ENCODE measurements at places on chromosomes 2 and 18.

- DNase-seq = no peak
These were observed 662.2 kb upstream of the CNTNAP5 start for GRCh38 chr2:123362671-123363440.

DNA sequence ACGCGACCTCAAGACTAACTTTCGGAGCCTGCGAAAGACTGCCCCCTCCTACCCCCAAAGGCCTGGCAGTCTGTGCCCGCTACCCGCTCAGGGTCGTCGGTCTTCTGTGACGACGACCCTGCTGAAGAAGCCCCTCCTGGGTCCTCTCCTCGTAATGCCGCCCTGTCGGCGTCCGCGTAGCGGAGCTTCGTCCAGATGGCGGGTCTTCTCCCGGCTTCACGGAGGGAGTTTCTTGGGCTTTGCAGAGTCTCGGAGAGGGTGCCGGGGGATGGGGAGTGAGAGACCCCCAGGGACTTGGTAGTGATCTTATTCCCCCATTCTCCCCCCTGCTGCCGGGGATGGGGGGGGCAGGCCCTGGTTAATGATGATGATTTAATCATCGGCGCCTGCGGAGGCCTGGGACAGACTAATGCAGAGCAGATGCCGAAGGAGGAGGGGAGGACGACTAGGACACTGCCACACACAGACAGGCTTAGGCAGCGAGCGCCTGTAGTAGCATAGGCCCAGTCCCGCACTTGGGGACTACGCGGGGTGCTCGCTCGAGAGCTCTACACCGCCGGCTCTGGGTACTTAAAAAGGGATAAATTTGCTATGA, 528 bp upstream of the PCGF1 start:
- no peak for DNase-seq

- DNase-seq = no peak
These were observed 129.3 kb downstream of the METTL4 start for GRCh38 chr18:2442006-2442405.

GRCh38 chr2:16395601-16396000, 270.0 kb downstream of the CYRIA start:
- no peak for DNase-seq

GRCh38 chr2:213068676-213069359, 82.6 kb downstream of the IKZF2 start:
- DNase-seq = no peak

- DNase-seq = no peak
These were observed 13.3 kb downstream of the MPP4 start for GRCh38 chr2:201685156-201685555.

GRCh38 chr2:54083445-54083844, 32.0 kb upstream of the ACYP2 start:
- no peak for DNase-seq

DNA sequence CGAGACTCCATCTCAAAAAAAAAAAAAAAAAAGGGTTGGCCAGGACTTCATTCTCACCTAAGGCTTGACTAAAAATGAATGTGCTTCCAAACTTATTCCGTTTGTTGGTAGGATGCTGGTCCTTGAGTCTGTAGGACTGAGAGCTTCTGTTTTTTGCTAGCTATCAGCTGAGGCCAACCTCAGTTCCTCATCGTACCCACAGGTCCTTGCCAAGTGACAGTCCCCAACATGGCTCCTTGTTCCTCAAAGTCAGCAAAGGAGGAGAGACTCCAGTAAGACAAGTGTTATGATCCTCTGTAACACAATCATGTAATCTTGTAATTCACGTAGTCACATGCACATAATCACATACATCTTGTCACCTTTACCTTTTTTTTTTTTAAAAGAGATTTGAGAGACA, 37.0 kb downstream of the HAUS1 start:
- no peak for DNase-seq

DNA sequence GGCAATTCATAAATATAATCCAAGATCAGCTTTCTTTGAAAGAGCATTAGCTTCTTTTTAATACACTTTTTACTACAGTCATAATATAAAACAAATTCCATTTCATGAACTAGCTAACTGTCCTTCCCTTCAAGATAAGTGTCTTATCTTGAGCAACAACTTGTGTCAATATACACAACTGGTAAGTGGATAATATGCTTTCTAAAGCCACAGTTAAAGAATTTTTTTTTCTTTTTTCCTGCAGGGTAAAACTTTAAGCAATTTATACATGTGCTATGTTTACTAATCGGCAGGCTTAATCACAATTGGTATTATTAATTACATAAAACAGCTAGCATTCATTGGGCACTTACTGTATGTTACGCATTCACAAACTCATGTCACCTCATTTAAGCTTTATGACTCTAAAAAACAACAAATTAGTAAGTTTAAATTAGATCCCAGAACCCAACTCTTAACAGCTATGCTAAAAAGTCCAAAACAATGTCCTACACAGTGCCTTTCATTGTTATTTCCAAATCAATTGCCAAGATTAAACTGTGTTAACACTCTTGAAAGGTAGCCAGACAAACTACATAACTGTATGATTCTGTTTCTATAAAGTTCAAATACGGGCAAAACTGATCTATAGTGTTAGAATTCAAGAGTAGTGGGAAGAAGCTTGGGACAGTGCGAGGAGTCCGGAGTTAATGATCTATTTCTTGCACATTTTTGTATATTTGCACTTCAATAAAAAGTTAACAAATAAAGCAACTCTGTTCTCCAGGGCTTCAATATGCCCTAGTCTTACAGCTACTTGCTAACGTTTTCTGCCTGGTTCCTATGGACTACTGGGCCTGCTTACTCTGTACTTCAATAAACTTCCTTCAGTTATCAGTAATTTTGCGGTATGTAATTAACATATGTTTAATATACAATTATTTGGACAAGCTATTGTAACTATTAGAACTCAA, 6.0 kb downstream of the TXNL1 start:
- no peak for DNase-seq

- no peak for DNase-seq
These were observed 30.1 kb upstream of the THOC1 start for GRCh38 chr18:297936-298335.

DNA sequence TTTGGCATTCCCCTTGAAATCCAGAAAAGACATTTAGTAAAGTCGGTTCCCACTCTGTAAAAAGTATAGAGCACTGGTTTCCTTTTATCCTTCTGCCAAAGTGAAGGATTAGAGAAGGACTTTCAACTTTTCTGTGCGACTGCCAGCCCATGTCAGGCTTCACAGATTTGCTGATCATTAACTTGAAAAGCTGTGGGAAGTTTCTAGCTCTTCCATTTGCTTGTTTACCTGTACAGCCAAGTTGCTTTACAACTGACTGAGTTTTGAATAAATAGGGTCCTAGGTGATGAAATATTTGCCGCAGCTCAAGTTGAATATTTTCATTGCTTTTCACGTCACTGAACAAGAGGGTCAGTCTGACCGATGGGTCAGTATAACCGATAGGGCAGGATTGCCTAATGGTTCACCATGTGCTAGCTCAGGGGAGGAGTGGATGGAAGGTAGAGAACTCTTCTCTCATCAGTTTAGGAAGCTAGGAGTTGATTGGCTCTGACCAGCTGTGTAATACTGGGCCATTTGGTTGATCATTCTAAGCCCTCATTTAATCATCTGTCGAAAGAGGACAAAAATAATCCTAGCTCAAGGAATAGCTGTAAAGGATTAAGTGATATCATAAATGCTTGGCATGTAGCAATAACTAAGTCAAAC, 30.4 kb downstream of the UPP2 start:
- DNase-seq = no peak

DNA sequence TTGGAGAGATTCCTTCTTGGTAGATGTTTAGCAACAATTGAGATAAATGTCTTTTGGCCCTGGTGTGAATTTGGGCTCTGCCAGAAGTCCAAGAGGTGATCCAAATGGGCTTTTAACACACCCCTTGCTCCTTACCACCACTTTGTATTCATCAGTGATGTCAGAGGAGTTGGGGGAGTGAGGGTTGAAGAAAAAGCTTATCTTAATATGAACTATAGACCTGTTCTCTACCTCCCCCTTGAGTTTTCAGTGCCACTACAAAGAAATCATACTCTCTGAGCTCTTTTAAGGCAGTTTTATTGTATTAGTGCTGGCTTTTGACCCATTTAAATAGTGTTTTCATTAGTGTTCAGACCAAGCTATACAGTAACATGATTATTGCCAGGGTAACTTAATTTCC, 229.1 kb downstream of the PHLPP1 start:
- no peak for DNase-seq

GRCh38 chr2:80548469-80548868, 243.9 kb upstream of the LRRTM1 start:
- no peak for DNase-seq

GRCh38 chr18:67001052-67001451, 397.2 kb upstream of the CDH19 start:
- no peak for DNase-seq

- no peak for DNase-seq
These were observed 22.0 kb upstream of the FZD5 start for GRCh38 chr2:207791579-207792243.

DNA sequence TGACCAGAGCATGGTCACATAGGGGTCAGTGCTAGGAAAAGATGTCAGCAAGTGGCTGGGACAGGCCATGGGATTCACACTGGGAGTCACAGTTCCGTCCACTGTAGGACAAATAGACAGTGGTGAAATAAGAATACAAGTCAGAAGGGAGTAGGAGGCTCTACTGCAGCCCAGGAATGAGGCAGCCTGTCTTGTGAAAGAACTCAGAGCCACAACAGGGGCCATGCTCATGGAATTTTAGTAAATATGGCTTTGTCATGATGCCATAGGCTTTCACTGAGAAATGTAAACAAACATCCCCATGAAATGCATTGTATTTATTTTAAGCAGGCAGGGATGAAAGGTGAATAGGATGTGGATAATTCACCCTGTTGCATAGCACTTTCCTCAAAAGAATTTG, 504.3 kb downstream of the SOX11 start:
- no peak for DNase-seq

DNA sequence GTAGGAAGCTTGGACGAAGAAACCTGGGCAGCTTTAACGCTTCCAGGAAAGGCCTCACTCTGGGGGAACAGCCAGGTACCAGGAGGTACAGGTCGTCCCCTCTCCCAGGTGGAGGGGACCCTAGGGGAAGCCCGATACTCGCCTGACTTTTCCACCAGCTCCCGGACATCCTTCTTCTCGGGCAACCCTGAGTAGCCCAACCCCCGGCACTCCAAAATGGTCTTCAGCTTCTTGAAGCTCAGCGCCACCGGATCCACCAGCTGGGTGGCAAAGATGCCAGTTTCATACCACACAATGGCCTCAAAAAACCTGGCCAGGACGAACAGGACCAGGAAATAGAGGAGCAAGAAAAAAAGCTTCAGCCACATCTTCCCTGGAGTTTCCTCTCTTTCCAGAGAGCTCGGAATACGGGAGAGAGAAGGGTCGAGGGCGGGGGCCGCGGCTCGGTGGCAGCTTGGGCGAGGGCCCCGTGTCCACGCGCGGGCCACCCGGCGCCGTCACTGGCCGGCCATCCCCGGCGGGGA, 1.1 kb downstream of the RNF103 start:
- no peak for DNase-seq

GRCh38 chr2:230823264-230823964, 41.3 kb upstream of the ITM2C start:
- no peak for DNase-seq

- DNase-seq = no peak
These were observed 262.0 kb downstream of the AFF3 start for GRCh38 chr2:99880148-99880963.

DNA sequence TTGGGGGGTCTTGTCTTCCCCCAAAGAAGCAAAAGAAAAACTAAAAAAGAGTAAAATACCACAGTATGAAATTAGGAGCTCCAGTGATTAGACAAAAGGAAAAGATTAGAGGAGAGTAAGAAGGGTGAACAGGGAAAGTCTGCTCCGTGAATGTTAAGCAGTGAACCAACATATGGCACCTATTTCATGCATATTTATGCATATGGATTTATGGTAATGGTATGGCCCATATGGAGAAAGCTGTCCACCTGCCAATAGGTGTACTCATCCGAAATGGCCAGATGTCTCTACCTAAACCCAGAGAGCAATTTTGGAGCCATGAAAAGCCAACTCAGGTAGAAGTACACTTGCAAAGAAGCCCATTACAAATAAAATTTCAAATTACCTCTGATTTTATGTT, 404.0 kb upstream of the RAB6C start:
- DNase-seq = no peak

DNA sequence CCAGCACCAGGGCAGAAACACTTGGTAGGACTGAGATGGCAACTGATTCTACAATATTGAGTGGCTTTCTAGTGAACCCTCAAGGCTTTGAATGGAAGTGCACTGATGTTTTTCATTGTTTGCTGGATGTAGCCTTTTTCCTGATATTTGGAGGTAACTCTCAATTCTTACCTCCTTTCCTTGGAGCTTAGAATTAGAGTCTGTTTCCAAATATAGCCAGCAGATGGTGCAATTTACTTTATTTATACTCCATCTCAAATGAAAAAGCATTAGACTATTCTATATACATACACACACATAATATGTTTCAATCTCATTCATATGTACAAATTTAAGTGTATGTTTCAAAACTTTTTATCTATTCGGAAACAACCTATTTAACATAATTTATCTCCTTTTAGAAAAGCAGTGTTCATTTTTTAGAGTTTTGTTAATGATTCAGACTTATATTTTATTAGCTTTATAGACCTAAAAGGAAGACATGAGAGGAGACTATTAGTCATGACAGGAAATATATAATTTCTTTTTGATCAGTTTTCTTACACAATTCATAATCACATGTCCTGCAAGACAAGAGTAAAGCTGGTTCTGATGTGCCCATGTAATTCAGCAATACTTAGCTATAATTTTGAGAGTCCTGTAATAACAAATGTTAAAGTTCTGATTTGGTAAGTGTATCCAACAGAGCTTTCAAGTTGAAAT, 124.8 kb downstream of the NUP35 start:
- DNase-seq = no peak

- peak; percentile 46 for DNase-seq
These were observed 67.2 kb downstream of the POLR1A start for GRCh38 chr2:86038291-86039081.

GRCh38 chr2:128726911-128727310, 408.2 kb upstream of the HS6ST1 start:
- DNase-seq = no peak

GRCh38 chr2:233221378-233222063, 30.0 kb upstream of the ATG16L1 start:
- DNase-seq = no peak

GRCh38 chr18:23177433-23178072, 42.3 kb downstream of the CABLES1 start:
- DNase-seq = no peak

DNA sequence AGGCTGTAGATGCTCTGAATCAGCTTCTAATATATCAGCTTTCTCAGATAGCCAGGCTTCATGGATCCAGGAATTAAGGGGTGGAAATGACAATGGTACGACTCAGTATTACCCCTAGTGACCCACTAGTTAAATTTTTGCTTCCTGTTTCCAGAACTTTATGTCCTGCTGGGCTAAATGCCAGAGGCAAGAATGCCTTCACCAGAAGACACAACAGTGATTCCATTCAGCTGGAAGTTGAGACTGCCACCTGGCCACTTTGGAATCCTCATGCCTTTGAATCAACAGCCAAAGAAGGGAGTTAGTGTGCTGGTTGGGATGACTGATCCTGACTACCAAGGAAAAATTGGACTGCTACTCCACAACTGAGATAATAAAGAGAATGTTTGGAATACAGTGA, 239.1 kb downstream of the ASXL3 start:
- DNase-seq = no peak

All from GM19239 (cell line).